ENCODE measurements at places on chromosomes 4 and X. TPM values are rescaled to one million over a fixed set of nuclear protein-coding genes. Genes with fewer than 3 reads are reported as not detected.

GRCh38 chr4:40600850-40601249, 28.8 kb downstream of the RBM47 start:
- H3K4me1 ChIP-seq: no peaks in the 10 kb centered on the region
- H3K36me3 ChIP-seq: no peaks in the 10 kb centered on the region
- DNase-seq: no peak
- H3K27ac ChIP-seq: no peak overlapping the region
- H3K4me3 ChIP-seq: no peak overlapping the region
- H3K27me3 ChIP-seq: no peaks in the 10 kb centered on the region

GRCh38 chr4:111985426-111985825, 159.8 kb upstream of the FAM241A start:
- H3K36me3 ChIP-seq: no peaks in the 10 kb centered on the region
- H3K4me3 ChIP-seq: no peak overlapping the region
- H3K27me3 ChIP-seq: peaks cover 6% of the 10 kb centered on the region
- no peak for DNase-seq
- H3K4me1 ChIP-seq: no peaks in the 10 kb centered on the region

WDR44 gene
- 11.7 TPM for total RNA-seq

DUX4 gene
- total RNA-seq: not detected

Data from CD4-positive, alpha-beta T cell (primary cell).